Endothelial cell (in vitro differentiated cells): ENCODE measurements at places on chromosomes 12 and 14. TPM values are rescaled to one million over a fixed set of nuclear protein-coding genes. Genes with fewer than 3 reads are reported as not detected.

DNA sequence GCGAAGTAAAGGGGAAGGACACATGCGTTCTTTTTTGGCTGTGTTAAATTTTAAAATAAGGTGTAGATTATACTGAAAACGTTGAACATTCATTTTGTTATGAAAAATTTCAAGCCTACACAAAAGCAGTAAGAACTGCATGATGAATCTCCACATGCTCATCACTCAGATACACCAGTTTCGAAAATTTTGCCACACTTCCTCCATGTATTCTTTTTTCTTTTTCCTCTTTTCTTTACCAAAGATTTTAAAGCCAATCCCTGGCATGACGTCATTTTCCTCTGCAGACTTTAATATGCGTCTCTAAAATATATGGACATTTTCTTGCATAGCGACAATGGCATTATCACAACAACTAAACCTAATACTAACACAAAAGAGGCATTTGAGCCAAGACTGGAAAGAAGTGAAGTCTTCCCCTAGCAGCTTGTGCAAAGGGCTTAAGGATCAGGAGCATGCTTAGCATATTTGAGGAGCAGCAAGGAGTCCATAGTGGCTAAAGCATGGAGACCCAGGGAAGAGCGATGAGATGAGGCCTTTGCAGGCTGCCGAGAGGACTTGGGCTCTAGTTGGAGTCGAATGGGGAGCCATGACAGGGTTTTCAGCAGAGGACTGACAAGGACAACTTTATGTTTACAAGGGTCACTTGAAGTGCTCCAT is 111.9 kb downstream of the ERC1 start:
- no peaks in the 10 kb centered on the region for H3K27me3 ChIP-seq
- no peaks in the 10 kb centered on the region for H3K36me3 ChIP-seq
- peaks cover 11% of the 10 kb centered on the region for H3K4me1 ChIP-seq

DNA sequence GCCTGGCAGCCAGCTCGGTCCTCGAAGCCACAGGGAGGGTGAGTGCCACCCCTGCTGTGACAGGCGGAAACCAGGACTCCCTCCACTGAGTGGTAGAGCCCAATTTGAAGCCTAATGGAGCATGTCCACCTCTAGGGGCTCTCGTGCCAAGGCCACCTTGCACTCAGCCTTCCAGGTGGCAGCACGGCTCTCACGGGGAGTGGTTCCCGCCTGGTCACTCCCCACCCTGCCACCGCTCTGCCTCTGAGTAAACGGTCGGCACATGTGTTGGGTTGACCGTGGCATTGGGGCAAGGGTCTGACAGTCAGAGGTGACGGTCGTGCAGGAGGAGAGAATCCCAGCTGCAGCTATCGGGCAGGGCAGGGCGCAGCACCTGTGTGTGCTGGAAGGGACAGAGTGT is 34.8 kb downstream of the IL31 start:
- H3K36me3 ChIP-seq, result peaks cover 55% of the 10 kb centered on the region
- H3K4me1 ChIP-seq, result no peaks in the 10 kb centered on the region
- no peak for DNase-seq
- H3K27ac ChIP-seq, result no peak overlapping the region
- no peak overlapping the region for H3K4me3 ChIP-seq

DNA sequence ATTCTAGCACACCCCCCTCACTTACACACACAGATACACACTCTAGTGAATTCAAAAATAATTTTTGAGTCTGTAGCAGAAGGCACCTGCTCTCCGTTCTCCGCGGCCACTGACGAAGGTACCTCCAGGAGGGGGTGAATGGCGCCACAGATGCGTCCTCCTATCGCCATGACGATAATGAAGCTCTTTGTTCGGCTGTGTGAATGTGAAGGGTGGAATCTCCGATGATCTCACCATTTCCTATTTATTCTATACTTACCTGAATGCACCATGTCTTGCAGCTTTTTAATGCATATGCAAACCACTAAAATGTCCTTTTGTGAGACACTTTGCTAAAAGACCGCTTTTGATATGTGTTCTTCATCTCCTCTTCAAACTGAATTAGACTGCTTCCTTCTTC is 162.7 kb downstream of the EGLN3 start:
- peaks cover 18% of the 10 kb centered on the region for H3K4me1 ChIP-seq
- no peak for DNase-seq
- no peaks in the 10 kb centered on the region for H3K27me3 ChIP-seq
- H3K36me3 ChIP-seq, result no peaks in the 10 kb centered on the region
- no peak overlapping the region for H3K4me3 ChIP-seq

- DNase-seq, result no peak
- no peak overlapping the region for H3K27ac ChIP-seq
- H3K4me3 ChIP-seq, result no peak overlapping the region
- peaks cover 7% of the 10 kb centered on the region for H3K27me3 ChIP-seq
- peaks cover 33% of the 10 kb centered on the region for H3K4me1 ChIP-seq
Observed at GRCh38 chr14:23661542-23661941, 25.4 kb downstream of the DHRS2 start.

GRCh38 chr14:32996343-32996742 is 57.7 kb downstream of the NPAS3 start:
- no peak for DNase-seq
- no peak overlapping the region for H3K27ac ChIP-seq
- peaks cover 2% of the 10 kb centered on the region for H3K27me3 ChIP-seq
- H3K4me1 ChIP-seq, result peaks cover 19% of the 10 kb centered on the region
- no peak overlapping the region for H3K4me3 ChIP-seq

DNA sequence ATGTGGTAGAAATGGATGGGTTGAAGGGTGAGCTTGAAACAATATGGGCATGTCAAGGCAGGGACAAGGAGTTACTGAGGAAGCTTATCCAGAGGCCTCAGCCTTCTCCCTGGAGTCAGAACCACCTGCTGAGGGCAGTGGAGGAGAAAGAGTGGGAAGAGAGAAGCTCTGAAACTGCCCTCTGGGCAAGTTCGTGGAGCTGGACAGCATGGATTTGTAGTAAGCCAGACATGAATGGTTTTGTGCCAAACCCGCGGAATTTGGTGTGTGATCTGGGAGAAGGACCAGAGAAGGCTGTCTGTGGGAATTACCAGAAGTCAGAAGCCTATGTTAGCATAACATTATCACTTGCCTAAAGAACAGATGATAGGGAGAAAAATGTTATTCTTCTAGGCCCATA is 164.8 kb downstream of the SLC41A2 start:
- H3K4me1 ChIP-seq, result peaks cover 5% of the 10 kb centered on the region
- H3K27ac ChIP-seq, result no peak overlapping the region
- peaks cover 3% of the 10 kb centered on the region for H3K27me3 ChIP-seq
- no peak overlapping the region for H3K4me3 ChIP-seq

- H3K27me3 ChIP-seq, result peaks cover 4% of the 10 kb centered on the region
- no peak overlapping the region for H3K4me3 ChIP-seq
- no peak for DNase-seq
- no peak overlapping the region for H3K27ac ChIP-seq
- no peaks in the 10 kb centered on the region for H3K36me3 ChIP-seq
- peaks cover 7% of the 10 kb centered on the region for H3K4me1 ChIP-seq
Observed at GRCh38 chr14:94331462-94331861, 8.3 kb upstream of the SERPINA6 start.

DNA sequence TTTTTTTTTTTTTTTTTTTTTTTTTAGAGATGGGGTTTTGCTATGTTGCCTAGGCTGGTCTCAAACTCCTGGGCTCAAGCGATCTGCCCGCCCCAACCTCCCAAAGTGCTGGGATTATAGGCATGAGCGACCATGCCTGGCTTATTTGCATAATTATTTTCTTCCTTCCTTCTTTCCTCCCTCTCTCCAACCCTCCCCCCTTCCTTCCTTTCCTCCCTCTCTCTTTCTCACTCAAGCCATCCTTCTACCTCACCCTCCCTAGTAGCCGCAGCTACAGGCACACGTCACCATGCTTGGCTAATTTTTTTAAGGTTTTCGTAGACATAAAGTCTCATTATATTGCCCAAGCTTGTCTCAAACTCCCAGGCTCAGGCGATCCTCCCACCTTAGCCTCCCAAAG is 83.8 kb downstream of the PEBP1 start:
- peaks cover 3% of the 10 kb centered on the region for H3K27me3 ChIP-seq
- peaks cover 2% of the 10 kb centered on the region for H3K4me1 ChIP-seq
- DNase-seq, result no peak
- H3K27ac ChIP-seq, result no peak overlapping the region

- peaks cover 5% of the 10 kb centered on the region for H3K36me3 ChIP-seq
- peak; percentile 50 for DNase-seq
- peaks cover 16% of the 10 kb centered on the region for H3K27me3 ChIP-seq
- H3K27ac ChIP-seq, result peak within 1 kb of the TSS; percentile 42
- H3K4me1 ChIP-seq, result peaks cover 12% of the 10 kb centered on the region
Observed at GRCh38 chr12:6914246-6914946, at the start of gene ENO2. TSS of gene ENO2 (plus strand) at chr12:6914580. CDS start at chr12:6915833, 1,253 bp downstream.

DNA sequence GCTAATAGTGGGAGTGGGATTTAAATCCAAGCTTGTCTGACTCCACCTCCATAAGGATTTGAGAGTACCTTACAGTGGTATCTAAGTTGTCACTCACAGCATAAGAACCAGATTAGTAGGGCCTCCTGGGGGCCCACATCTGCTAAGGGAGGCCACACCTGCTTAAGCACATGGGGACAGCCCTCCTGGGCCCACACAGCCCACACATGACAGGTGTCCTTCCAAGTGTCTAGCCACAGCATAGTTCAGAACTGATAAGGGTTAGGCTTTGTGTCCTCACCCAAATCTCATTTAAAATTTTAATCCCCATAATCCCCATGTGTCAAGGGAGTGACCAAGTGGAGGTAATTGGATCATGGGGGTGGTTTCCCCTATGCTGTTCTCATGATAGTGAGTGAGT is 186.0 kb upstream of the HMGA2 start:
- no peak overlapping the region for H3K4me3 ChIP-seq
- H3K36me3 ChIP-seq, result no peaks in the 10 kb centered on the region
- H3K4me1 ChIP-seq, result no peaks in the 10 kb centered on the region
- DNase-seq, result no peak

DNA sequence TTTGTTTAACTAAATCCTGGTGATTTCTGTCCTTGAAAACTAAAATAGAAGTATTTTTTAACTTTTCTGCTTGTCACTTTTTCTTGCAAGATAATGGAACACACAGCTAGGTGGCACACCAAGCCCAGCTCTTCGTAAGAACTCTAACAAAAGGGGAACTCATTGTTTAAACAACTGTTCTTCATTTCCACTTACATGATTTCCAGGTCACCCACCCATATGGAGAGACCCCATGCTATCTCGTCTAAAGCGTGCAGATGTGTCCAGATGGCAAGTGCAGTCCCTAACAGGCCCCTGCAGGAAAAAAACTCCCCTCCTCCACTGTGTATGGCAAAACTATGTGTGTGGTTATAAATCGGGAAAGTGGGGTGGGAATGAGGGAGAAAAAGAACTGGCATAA is 43.3 kb upstream of the NT5DC3 start:
- H3K4me1 ChIP-seq, result peaks cover 20% of the 10 kb centered on the region
- peaks cover 10% of the 10 kb centered on the region for H3K27me3 ChIP-seq
- DNase-seq, result no peak
- H3K36me3 ChIP-seq, result no peaks in the 10 kb centered on the region
- no peak overlapping the region for H3K27ac ChIP-seq
- H3K4me3 ChIP-seq, result no peak overlapping the region

- H3K27me3 ChIP-seq, result no peaks in the 10 kb centered on the region
- peak; percentile 16 for DNase-seq
- no peaks in the 10 kb centered on the region for H3K4me1 ChIP-seq
- no peak overlapping the region for H3K4me3 ChIP-seq
- H3K27ac ChIP-seq, result no peak overlapping the region
Observed at GRCh38 chr14:36105401-36105800, 71.1 kb downstream of the PTCSC3 start.

- no peak overlapping the region for H3K27ac ChIP-seq
- no peaks in the 10 kb centered on the region for H3K27me3 ChIP-seq
- H3K4me1 ChIP-seq, result no peaks in the 10 kb centered on the region
- H3K4me3 ChIP-seq, result no peak overlapping the region
Observed at GRCh38 chr12:107537464-107538119, 148.0 kb upstream of the PWP1 start.

Gene LRP1-AS
- total RNA-seq, result 0.46 TPM

Gene DACT1
- total RNA-seq, result 2.0 TPM

Gene CLEC6A
- not detected for total RNA-seq

Gene SLC8A3
- total RNA-seq, result 0.13 TPM

Gene NDUFB1
- total RNA-seq, result 117 TPM

Gene SNRPF
- 28.3 TPM for total RNA-seq

Gene GLS2
- total RNA-seq, result 0.21 TPM

Gene SERPINA3
- not detected for total RNA-seq

Gene PTPRQ
- total RNA-seq, result not detected

Gene AHNAK2
- 26.9 TPM for total RNA-seq
